D721Med (cell line): ENCODE measurements at places on chromosomes 2 and 18.

DNA sequence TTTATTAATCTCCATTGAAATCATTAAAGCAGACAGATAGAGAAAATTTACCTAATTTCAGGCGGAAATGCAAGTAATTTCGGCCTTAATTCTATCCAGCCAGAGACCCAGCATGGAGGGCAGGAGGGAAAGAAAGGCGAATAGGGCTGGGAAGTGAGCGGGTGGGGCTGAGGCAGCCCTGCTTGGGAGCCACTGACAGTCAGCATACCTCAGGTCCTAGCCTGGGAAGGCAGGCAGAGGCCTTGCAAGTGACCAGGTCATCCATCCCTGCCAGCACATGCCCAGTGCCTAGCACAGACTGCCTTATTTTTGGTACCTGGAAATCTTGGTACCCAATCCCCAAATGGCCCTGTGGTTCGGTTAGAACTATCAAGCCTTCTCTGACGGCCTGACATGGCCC is 1.5 kb downstream of the GDF7 start:
- no peak for DNase-seq

- no peak for DNase-seq
Observed at GRCh38 chr18:46069524-46069923, 2.5 kb downstream of the PSTPIP2 start.

GRCh38 chr2:168694866-168695265 is 107.6 kb upstream of the NOSTRIN start:
- no peak for DNase-seq

DNA sequence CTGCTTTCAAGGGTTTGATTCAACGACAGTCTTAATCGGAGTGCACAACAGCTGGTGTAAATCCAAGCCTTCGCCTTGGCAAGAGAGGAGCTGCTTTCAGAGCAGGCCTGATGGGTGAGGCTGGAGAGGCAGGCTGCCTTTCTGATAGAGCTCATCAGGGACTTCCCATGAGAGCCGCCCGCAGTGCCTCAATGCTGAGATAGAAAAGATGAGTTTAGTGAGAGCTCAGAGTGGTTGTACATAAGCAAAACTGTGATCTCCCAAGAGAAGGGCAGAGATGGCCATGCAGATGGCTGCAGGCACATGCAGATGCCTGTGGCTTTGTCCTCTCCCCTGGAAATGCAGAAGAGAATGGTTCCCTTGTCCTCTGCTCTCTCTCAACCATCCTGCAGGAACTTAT is 122.1 kb downstream of the ARL4C start:
- DNase-seq, result no peak

- DNase-seq, result no peak
Observed at GRCh38 chr2:123890148-123890547, 134.9 kb upstream of the CNTNAP5 start.

DNA sequence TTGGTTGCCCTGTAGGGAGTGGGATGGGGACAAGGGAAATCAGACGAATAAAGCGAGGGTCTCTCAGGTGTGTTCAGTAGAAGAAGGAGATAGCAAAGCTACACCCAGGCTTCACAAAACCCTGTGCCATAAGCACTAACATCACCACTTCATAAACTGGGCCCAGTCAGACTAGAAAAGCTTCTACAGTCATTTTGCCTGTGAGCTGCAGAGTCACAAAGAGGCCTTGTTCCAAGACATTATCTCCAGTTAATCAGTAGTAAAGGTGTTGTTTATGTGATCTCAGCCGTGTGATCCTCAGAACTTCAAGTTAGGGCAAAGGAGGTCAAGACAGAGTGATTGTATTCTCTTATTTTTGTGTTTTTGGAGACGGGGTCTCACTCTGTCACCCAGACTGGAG is 148.0 kb downstream of the GALR1 start:
- no peak for DNase-seq

- DNase-seq, result no peak
Observed at GRCh38 chr2:15756011-15756550, 164.4 kb downstream of the DDX1 start.

GRCh38 chr2:235779444-235779896 is 285.6 kb downstream of the AGAP1 start:
- DNase-seq, result no peak

DNA sequence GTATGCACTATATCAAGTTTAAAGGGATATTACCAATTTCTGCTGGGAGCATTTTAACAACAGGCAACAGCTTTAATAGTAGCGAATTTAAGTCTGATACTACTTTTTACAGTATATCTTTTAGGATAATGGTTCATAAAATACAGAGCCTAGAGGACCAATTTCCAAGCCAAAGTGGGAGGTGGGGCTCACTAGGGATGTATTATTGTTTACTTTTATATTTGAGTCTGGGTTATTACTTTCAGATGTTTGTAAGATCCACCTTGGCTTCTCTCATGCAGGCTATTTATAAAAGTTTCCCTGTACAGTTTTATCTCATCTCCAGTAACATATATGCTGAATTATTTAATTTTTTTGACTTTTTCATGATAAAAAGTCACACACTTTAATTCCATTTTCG is 242.0 kb downstream of the CMPK2 start:
- no peak for DNase-seq

GRCh38 chr2:102967451-102967850 is 205.6 kb downstream of the TMEM182 start:
- DNase-seq, result no peak

DNA sequence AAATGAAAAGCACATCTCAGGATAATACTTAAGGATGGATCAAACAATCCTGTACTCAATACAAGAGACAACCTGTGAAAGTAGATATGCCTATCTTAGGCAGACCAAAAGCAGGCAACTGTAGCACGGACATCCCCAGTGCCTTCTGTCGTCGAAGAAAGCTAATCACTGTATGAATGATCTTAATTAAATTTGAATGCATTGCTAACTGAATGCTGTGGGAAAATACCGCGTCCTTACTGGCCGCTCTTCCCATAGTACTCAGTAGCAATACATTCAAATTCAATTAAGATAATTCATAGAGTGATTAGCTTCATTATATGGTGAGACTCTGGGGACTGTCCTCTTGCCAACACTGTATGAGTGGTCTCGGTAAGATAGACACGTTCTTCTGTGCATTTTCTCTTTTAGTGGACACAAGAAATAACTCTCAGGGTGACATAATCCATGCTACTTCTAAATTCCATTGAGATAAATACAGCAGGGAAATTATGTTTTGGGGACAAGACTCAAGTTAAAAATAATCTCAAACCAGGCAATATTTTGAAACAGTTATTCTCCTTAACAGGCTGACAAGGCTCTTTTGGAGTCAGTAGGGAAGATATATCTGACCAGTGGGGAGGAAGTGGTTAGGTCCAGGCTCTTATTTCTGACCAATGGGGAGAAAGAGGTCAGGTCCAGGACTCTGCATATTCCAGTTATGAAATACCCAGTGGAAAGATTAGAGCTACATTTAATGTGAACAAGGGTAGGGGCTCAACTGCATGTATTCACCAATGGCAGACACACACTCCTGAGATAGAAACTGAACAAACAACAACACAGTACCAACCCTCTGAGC is 97.3 kb downstream of the DOCK10 start:
- no peak for DNase-seq
